ELR (cell line): ENCODE measurements at places on chromosomes 2 and 18.

- DNase-seq = no peak
Observed at GRCh38 chr2:21024722-21025389, 19.0 kb downstream of the APOB start.

DNA sequence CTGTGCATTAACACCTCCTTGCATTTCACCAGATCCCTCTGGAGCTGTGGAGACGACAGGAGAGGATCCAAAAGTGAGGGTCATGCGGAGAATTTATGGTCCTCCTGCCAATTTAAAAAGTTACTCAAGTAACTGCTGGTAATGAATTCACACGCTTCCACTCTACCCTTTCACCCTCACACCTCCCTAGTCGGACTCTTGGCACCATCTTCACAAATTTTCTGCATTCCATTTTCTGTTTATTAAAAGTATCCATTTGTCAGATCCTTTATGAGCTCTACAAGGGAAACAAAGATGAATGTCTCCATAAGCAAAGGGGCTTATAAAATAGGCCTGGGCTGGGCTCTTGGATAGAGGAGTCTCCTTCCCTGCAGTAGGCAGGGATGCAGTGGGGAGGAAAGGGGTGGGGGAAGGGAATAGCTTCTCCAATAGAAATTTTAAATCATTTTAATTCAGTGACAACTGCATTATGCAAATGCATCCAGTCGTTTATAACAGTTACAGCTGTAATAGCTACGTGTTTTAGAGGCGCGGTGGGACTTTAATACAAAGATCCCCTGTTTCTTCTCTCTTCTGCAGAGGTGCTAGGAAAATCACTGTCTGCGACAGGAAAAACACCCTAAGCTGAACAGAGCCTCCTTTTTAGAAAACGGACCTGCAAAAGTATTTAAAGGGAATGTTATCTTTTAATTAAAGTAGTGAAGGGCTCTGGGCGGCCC lies 132.2 kb downstream of the EPHA4 start:
- no peak for DNase-seq

DNA sequence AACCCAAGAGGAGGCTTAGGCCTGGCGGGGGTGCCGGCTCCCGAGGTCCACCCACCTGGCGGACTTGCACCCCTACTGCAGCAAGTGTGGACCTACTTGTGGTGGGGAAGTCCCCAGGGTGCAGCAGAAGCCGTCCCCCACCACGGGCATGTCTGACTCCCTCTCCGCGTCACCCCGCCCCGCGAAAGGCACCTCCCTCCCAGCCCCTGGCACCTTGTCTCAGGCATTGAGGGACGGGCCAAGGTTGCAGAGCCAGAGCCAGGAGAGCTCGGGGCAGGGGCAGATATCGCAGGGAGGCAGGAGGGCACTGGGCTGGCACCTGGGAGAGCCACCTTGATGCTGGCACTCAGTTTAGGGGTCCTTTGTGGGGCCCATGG lies 19.0 kb downstream of the CROCC2 start:
- DNase-seq = no peak

- DNase-seq = peak; percentile 31
Observed at GRCh38 chr2:43171789-43172188, 54.6 kb downstream of the ZFP36L2 start.

GRCh38 chr2:45919160-45919650 lies 267.7 kb downstream of the PRKCE start:
- DNase-seq = no peak

- peak; percentile 73 for DNase-seq
Observed at GRCh38 chr2:72367530-72368225, 220.0 kb upstream of the CYP26B1 start.

DNA sequence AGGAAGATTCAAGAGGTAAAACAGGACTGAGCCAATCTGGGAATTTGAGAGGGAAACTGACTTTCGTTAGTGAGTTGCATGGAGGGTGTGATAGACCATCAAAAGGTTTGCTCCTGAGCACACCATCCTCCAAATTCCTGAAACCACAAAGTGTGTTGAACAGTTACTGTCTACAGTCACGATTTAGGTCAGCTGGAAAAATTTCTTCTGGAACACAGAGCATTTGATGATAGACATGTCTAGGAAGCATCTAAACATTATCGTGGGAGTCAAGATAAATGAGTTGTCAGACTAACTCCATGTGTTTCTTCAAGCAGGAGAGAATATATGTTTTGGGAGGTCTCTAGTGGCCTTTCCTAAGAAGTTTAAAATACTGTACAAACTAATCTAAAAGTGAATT lies 449.4 kb upstream of the SLC14A2 start:
- no peak for DNase-seq

GRCh38 chr2:97858442-97858841 lies 137.3 kb downstream of the TMEM131 start:
- DNase-seq = no peak

GRCh38 chr2:156399950-156400705 lies 36.1 kb upstream of the GPD2 start:
- peak; percentile 82 for DNase-seq

DNA sequence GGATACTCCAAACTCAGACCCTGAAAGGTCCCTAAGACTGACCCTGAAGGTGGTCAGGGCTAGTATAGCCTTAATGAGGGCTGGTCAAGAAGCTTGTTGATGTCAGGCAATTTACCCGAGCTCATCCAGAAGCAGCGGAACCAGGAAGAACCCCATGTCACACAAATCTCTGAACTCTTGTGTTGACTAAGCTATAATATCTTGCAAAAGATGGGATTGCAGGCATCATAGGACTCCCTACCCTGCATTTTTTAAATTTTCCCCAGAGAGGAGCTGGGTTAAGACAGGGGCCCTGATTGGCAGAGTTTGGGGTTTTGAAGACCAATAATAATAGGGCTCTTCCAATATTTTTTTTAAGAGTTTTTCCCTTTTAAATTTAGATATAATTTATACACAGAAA lies 2.0 kb upstream of the PLEKHB2 start:
- DNase-seq = no peak

GRCh38 chr2:68931799-68932198 lies 20.9 kb downstream of the GKN2 start:
- no peak for DNase-seq

DNA sequence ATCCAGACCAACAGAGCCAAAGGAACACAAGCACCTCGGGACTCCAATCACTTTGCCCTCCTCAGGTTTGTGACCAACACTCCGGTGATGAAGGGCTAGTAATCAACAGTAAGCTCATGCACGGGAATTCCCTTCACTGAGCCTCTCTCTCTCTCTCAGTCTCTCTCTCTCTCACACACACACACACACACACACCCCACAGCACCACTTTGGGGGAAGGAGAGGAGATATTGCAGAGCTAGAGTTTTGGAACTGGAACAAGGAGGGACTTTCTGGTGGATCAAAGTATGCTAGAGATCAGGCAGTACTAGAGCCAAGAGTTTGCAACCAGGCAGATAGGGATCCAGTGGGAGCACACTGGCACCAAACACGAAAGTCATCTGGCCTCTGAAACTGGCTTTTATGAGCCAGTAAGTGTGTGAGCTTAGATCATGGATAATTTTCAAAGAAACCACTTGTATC lies 98.7 kb downstream of the ANKRD44 start:
- DNase-seq = no peak

- no peak for DNase-seq
Observed at GRCh38 chr18:55179835-55180234, 220.6 kb upstream of the CCDC68 start.

GRCh38 chr18:658947-659533 lies 1.6 kb downstream of the TYMS start:
- no peak for DNase-seq

DNA sequence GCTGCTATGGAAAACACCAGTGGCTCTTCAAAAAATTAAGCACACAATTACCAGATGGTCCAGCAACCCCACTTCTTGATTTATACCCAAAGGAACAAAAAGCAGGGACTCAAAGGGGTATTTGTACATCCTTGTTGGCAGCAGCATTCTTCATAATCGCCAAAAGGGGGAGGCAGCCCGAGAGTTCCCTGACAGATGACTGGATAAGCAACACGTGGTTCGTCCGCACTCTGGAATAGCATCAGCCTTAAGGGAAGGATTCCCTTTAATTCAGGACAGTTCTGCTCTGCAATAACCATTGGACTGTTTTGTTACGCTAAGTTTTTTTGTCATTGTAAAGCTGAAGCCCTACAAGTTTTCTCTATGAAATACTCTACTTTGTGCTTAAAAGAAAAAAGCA lies 76.7 kb upstream of the TWIST2 start:
- DNase-seq = peak; percentile 27

DNA sequence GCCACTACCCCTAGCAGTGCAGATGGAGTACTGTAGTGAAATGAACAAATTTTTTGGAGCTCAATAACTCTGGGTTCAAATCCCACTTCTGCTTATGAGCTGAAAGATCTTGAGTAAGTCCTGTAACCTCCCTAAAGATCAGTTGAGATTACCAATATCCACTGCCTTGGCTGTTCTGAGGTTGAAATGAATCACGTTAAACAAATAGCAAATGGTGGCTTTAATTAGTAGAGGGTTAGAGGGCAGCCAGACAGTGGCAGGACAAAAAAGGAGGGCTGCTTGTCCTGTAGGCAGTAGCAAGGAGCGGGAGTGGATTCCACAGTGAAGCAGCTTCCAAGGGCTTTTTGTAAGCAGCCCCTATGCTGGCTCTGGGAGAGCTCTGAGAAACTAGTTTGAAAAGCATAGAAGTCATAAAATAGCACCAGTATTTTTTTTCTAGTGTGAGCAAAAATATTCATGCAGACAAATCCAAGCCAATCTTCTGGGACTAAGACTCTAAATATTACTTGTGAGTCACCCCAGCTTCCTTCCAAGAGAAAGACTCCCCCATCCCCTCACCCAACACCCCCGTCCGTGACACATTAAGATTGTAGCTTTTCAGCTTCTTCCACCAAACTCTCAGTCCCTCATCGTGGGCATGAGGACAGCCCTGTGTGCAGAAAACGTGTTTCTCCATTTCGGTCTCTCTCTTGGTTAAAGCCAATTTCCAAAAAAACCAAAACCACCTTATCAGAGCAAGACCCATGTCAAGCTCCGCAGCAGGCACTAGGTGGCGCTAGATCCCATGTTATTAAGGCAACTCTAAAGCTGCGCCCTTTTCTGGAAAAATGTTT lies 123.5 kb upstream of the LGALSL start:
- DNase-seq = peak; percentile 88

GRCh38 chr2:83594241-83595120 lies 864.6 kb downstream of the SUCLG1 start:
- DNase-seq = no peak

DNA sequence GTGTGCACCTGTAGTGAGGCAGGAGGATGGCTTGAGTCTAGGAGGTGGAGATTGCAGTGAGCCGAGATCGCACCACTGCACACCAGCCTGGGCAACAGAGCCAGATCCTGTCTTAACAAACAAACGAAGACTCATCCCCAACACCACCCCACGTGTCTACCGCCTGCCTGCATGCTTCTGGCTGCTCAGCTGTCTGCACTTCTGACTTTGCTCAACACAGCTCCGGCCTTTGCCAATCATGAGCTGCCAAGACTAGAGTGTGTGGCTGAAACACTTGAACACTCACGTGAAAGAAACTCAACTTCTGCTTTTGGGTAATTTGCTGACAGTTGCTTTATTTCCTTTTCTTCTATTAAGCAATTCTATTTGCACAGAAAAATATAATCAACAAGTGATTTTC lies 32.1 kb upstream of the SP3 start:
- DNase-seq = no peak

GRCh38 chr2:152694161-152694661 lies 23.1 kb downstream of the PRPF40A start:
- DNase-seq = peak; percentile 91

GRCh38 chr18:46399303-46399702 lies 257.7 kb downstream of the LOXHD1 start:
- no peak for DNase-seq

GRCh38 chr2:207437524-207438143 lies 92.1 kb upstream of the CREB1 start:
- no peak for DNase-seq

- no peak for DNase-seq
Observed at GRCh38 chr2:117621326-117621725, 193.2 kb upstream of the DDX18 start.

DNA sequence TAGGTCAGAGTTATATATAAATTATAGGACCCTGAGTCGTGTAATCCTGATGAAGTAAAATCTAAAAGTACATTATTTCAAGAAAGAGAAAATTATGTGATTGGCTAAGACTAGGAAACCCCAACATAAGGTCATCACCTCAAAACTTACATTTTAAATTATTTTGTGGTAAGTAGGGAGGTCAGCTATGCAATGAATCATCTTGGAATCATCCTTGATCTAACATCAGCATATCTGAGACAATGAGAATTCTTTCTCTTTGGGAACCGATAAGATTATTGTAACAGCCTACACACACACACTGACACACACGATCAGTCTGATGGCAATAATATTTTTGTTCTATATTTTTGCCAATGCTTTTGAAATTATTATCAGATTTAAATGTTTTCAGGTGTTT lies 904.8 kb upstream of the CHAC2 start:
- DNase-seq = peak; percentile 82

DNA sequence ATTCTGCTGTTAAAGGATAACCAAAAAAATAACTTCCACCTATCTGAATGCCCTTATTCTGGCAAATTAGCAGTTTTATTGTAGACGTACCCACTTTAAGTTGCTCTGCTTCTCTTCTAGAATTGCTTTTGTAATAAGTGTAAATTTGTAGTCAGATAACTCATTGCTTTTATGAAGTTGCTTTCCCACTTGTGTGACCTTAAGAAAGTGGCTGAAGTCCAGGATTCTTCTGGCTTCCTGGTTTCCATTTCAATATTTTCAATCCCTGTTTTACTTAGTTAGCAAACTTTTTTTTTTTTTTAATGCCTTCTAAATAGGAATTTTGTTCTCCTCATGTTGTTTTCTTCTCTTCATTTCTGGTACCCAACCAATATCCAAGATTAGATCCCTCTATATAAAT lies 59.8 kb downstream of the GLS start:
- no peak for DNase-seq

- peak; percentile 13 for DNase-seq
Observed at GRCh38 chr2:30385327-30385726, 61.7 kb upstream of the LCLAT1 start.

DNA sequence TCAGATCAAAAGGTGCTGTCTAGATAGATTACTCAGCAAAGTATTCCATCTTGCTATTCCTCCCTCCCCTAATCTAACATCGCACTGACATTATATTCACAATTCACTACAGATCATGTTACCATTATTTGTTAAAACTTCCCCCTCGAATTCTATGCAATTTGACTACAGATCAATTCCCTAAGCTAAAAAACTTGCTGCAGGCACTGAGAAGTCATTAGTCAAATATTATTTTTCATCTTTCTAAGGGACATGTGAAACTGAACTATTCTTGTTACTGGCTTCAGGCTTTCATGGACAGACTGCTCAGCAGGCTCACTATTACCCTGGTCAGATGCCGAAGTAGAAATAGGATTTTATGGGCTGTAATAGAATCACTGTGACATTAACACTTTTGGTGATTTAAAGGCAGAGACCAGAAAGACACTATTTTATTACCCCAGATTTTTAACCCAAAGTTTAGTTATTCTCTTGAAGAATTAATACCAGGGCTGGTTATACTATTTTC lies 15.1 kb downstream of the MYL1 start:
- no peak for DNase-seq

GRCh38 chr2:160028431-160029269 lies 33.8 kb downstream of the PLA2R1 start:
- DNase-seq = no peak

- DNase-seq = no peak
Observed at GRCh38 chr2:65267008-65267407, 39.4 kb downstream of the ACTR2 start.

- DNase-seq = no peak
Observed at GRCh38 chr2:52396836-52397235, 1364.9 kb upstream of the NRXN1 start.
